Neural progenitor cell (in vitro differentiated cells): ENCODE measurements at places on chromosomes 4 and X. TPM values are rescaled to one million over a fixed set of nuclear protein-coding genes. Genes with fewer than 3 reads are reported as not detected.

GRCh38 chr4:3405176-3405575 is 36.6 kb upstream of the HGFAC start:
- H3K27ac ChIP-seq, result no peak overlapping the region
- peaks cover 17% of the 10 kb centered on the region for H3K4me1 ChIP-seq
- H3K27me3 ChIP-seq, result no peaks in the 10 kb centered on the region
- no peak for DNase-seq
- no peak overlapping the region for H3K4me3 ChIP-seq
- H3K36me3 ChIP-seq, result no peaks in the 10 kb centered on the region

DNA sequence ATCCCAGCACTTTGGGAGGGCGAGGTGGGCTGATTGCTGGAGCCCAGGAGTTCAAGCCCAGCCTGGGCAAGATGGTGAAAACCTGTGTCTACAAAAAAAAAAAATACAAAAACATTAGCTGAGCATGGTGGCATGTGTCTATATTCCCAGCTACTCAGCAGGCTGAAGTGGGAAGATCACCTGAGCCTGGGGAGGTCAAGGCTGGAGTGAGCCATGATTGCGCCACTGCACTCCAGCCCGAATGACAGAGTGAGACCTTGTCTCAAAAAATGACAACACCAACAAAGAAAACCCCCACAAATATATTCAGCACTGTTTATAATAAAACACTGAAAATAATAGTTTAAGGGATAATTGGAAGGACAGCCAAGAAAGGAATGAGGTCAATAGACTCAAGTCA is 3.6 kb upstream of the ELOVL6 start:
- peaks cover 20% of the 10 kb centered on the region for H3K4me1 ChIP-seq
- H3K27me3 ChIP-seq, result no peaks in the 10 kb centered on the region
- H3K27ac ChIP-seq, result no peak overlapping the region
- DNase-seq, result no peak

SPANXN4 gene
- not detected in 2 replicates for total RNA-seq

DNA sequence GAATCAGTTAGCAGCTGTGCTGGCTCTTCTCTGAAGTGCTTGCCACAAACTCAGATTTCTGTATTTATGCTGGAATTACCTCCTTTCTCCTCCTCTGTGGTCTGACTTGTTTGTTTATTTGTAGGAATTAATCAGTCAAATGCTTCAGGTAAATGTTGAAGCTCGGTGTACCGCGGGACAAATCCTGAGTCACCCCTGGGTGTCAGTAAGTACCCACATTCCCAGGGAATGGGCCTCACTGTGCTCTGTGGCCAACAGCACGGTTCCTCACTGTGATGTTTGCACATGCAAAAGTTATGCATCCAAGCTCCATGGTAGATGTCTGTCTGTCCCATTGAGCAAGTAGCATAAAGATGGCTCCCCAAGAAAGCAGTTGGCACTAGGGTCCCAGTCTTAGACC is 169.9 kb downstream of the DCLK2 start:
- H3K4me1 ChIP-seq, result peaks cover 8% of the 10 kb centered on the region
- DNase-seq, result no peak
- H3K36me3 ChIP-seq, result no peaks in the 10 kb centered on the region
- no peaks in the 10 kb centered on the region for H3K27me3 ChIP-seq
- H3K4me3 ChIP-seq, result no peak overlapping the region
- no peak overlapping the region for H3K27ac ChIP-seq

PLCXD1 gene
- total RNA-seq, result 25.7 and 76.4 TPM in 2 replicates

DNA sequence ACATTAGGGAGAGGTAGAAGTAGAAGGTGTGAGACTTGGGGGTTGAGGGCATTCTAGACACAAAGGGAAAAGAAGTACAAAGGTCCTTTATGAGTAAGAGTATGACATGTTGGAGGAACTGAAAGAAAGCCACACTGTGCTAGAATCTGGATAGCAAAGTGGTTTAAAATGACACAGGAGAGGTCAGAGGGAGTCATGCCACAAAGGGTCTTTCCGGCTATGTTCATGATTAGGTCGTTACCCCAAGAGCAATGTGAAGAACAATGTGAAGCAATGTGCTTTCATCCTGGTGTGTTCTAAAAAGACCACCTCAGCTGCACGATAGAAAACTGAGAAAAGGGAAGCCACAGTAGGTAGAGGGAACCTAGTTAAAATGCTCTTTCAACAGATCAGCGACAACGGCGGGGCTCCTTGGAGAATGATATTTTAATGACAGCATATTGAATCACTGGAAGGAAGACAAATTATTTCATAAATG is 29.2 kb downstream of the SMIM14 start:
- H3K4me1 ChIP-seq, result no peaks in the 10 kb centered on the region
- no peak overlapping the region for H3K27ac ChIP-seq
- no peak for DNase-seq
- H3K4me3 ChIP-seq, result no peak overlapping the region
- no peaks in the 10 kb centered on the region for H3K27me3 ChIP-seq
- H3K36me3 ChIP-seq, result no peaks in the 10 kb centered on the region

GRCh38 chr4:90007494-90008167 is 113.0 kb downstream of the MMRN1 start:
- no peaks in the 10 kb centered on the region for H3K36me3 ChIP-seq
- no peak overlapping the region for H3K4me3 ChIP-seq
- no peak overlapping the region for H3K27ac ChIP-seq
- no peaks in the 10 kb centered on the region for H3K27me3 ChIP-seq

- H3K4me3 ChIP-seq, result no peak overlapping the region
- H3K36me3 ChIP-seq, result no peaks in the 10 kb centered on the region
- DNase-seq, result no peak
Measured at GRCh38 chr4:5266991-5267390, 215.7 kb downstream of the STK32B start.

CDKL2 gene
- 1.2 and 2.9 TPM in 2 replicates for total RNA-seq

DNA sequence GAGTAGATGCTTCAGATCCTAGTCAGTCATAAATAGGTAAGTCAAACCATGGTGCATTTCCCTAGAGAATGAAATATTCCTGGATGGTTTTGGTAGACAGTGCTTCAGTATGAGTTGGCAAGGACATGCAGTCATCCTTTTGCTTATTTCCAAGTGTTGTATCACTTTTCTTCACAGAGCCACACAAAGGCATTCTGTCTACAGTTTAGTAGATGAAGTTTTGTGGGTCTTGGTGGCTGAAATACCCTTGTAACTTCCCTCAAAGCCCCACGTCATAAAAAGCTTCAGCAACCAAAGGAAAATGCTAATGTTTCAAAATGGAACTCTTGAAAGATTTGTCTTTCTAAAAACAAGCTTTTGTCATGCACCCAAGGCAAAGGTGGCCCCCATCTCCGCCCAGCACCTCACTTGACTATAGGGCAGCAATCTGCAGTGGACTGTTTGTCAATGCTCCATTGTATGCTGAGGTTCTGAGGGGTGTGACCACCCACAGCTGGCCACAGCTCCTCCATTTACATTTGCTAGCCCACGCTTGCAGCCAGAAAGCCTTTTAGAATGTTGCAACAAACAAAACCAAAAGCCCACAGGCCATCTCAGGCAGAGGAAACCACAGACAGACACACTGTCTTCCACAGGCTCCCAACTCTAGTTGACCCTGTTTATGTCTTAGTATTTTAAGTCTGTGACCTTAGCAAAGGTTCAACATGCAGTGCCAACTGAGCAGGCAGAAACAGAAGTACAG is 87.1 kb upstream of the FAM9C start:
- no peaks in the 10 kb centered on the region for H3K36me3 ChIP-seq
- H3K27me3 ChIP-seq, result no peaks in the 10 kb centered on the region
- DNase-seq, result no peak

GRCh38 chr4:6128221-6128850 is 72.0 kb downstream of the JAKMIP1 start:
- H3K4me1 ChIP-seq, result peaks cover 20% of the 10 kb centered on the region
- no peaks in the 10 kb centered on the region for H3K36me3 ChIP-seq
- peak; percentile 83 for DNase-seq
- no peak overlapping the region for H3K4me3 ChIP-seq
- peak overlapping the region; percentile 49 for H3K27ac ChIP-seq
- H3K27me3 ChIP-seq, result no peaks in the 10 kb centered on the region

- no peak overlapping the region for H3K4me3 ChIP-seq
- peaks cover 15% of the 10 kb centered on the region for H3K4me1 ChIP-seq
- no peaks in the 10 kb centered on the region for H3K36me3 ChIP-seq
- H3K27me3 ChIP-seq, result no peaks in the 10 kb centered on the region
- peak; percentile 54 for DNase-seq
- H3K27ac ChIP-seq, result no peak overlapping the region
Measured at GRCh38 chr4:138938366-138938690, 77.3 kb upstream of the NOCT start.

DNA sequence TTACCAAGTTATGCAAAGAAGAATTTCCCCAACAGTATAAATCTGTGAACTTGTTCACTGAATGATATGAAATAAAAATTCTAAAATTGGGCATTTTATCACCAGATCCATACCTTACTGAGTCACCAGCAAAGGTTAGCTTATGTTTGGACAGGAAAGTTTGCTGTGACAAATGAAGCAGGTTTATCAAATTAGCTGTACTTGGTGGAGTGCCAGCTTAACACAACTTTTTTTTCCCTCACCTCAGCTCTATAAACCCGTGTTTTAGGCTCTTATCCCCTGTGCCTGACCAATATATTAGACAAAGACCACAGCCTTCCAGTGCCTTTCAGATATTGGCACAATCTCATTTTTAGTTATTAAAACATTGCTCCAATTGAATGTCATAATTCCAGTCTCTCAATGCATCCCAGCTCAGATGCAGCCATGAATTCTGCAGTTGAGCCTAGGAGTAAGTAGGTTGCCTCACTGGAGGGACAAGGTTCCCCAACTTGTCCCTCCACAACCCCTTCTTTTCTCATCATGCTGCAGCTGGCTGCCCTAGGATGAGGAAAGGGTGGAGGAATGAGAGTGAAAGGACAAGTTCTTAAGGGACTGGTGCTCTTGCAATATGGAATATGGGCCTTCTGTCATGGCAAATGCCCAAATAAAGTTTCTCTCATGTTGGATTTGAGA is 27.0 kb upstream of the PDGFC start:
- no peak for DNase-seq
- H3K36me3 ChIP-seq, result no peaks in the 10 kb centered on the region
- H3K27ac ChIP-seq, result no peak overlapping the region
- no peaks in the 10 kb centered on the region for H3K27me3 ChIP-seq
- no peaks in the 10 kb centered on the region for H3K4me1 ChIP-seq

GRCh38 chrX:21958916-21959315 is 18.4 kb downstream of the SMS start:
- peaks cover 2% of the 10 kb centered on the region for H3K4me1 ChIP-seq
- no peak overlapping the region for H3K4me3 ChIP-seq
- H3K27ac ChIP-seq, result no peak overlapping the region
- no peaks in the 10 kb centered on the region for H3K36me3 ChIP-seq
- H3K27me3 ChIP-seq, result no peaks in the 10 kb centered on the region

DNA sequence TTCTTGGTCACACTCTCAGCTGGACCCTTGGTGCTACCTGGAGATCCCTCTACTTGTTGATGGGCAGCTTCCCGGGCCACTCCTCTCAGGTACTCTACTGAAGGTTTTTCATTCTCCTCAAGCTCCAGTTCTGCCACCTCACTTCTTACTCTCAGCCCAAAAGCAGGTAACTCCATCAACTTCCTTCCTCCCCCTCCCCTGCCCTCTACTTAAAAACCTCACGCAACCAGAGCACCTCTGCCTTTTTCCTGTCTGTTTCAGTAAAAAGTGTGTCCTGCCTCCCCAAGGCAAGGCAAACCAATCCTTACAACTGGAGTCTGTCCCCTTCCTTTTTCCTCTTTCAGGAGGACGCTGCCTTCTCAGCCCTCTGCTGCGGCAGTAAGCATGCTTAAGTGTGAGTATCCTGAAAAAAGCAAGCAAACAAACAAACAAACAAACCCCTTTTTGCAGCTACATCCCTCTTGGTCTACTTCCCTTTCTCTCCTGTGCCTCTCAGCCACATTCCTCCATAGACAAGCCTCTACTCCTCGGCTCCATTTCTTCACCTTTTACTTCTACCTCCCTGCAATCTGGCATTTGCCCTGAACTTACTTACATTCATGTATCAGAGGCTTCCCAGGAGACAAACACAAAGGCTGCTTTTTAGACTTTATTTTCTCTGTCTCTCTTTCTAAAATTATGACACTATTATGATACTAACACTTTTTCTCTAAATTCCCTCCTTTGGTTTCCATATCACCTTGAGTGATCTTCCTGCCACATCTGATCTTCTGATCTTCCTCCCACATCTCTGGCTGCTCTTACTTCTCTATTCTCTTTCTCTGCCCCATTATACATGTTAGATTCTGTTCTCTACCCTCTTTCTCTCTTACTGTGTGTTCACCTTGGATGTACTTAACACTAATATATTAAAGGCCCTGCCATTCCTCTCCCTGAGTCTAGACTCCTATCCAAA is 5.4 kb downstream of the ALPK1 start:
- no peak overlapping the region for H3K4me3 ChIP-seq
- H3K27me3 ChIP-seq, result no peaks in the 10 kb centered on the region
- H3K4me1 ChIP-seq, result no peaks in the 10 kb centered on the region
- H3K36me3 ChIP-seq, result no peaks in the 10 kb centered on the region
- no peak for DNase-seq
